CD8-positive, alpha-beta memory T cell (primary cell): ENCODE measurements at places on chromosomes 4 and X. TPM values are rescaled to one million over a fixed set of nuclear protein-coding genes. Genes with fewer than 3 reads are reported as not detected.

MGARP gene
- not detected for total RNA-seq

TLR6 gene
- total RNA-seq, result 1.2 TPM

NSG1 gene
- 16.3 TPM for total RNA-seq

LIMCH1 gene
- not detected for total RNA-seq

SLC49A3 gene
- 0.80 TPM for total RNA-seq

UNC5C gene
- total RNA-seq, result not detected

ARSD gene
- total RNA-seq, result 2.2 TPM

SLC25A5 gene
- 644 TPM for total RNA-seq
